ENCODE measurements at places on chromosomes 1 and 21.

DNA sequence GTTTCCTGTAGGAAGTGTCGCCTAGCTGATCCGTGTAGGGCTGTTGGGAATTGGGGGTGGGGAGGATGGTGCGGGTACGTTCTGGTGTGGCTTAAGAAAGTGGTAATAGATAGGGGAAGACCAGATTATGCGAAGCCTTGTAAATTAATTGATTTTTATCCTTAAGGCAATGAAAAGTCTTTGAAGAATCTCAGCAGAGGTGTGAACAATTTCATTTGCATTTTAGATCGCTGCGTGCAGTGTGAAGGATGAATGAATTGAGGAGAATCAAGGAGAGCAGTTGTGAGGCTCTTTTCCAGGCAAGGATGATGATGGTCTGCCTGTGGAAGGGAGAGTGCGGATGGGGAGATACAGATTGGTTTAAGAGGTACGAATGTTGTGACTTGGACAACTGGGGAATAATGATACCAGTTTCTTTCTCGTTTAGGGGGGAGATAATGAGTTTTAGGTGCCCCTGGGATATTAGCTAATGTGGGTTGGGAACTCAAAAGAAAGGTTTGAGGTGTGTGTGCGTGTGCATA is 813 bp upstream of the DEDD start:
- DNase-seq: peak; percentile 73

- no peak for DNase-seq
These were observed 11.8 kb downstream of the IER5 start for GRCh38 chr1:181100015-181100905.

DNA sequence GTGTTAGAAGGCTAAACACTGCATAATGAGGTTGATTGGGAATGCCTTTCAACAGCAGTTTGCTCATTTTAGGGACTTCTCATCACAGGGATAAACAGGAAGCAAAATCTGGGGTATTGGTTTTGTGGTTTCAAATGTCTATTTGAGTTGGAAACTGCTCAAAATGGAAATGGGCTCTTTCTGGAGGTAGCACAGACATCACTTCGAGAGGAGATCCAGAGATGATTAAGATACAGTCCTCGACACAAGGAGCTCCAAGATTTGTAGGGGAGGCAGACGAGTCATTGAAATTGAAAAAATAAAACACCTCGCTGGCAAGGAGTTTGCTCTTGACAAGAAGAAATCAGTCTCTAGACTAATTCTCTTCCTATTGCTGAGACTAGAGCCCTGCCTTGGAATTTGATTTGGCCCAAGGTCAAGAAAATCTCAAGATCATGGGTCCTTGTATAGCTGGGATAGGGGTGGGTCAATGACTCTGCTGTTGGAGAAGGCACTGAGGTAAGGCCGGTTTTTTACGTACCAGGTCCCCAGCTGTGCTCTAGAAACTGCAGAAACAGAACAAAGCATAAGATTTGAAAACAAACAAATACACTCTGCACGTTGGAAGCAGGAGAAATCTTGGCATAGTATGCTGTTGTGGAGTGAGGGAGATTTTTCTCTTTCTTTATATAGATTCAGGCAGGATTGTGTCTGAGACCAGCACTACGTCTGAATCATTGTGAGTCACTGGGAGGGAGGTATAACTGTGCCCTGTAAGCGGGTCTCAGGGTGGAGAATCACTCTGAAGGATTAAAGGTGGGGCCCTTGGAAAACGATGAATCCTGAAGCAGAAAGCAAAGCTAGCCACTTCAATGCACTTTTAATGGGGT is 17.7 kb upstream of the KLHDC8A start:
- no peak for DNase-seq

DNA sequence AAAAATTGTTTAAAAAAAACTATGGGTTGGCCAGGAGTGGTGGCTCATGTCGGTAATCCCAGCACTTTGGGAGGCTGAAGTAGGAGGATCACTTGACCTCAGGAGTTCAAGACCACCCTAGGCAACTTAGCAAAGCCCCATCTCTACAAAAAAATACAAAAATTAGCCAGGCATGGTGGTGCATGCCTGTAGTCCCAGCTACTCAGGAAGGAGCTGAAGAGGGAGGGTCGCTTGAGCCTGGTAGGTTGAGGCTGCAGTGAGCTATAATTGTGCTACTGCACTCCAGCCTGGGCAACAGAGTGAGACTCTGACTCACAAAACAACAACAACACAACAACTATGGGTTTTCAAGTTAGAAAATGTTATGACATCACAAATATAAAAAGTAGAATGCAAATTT is 16.4 kb downstream of the SLAMF7 start:
- DNase-seq: no peak

- no peak for DNase-seq
These were observed 19.1 kb upstream of the PDE4B start for GRCh38 chr1:65773391-65774123.

DNA sequence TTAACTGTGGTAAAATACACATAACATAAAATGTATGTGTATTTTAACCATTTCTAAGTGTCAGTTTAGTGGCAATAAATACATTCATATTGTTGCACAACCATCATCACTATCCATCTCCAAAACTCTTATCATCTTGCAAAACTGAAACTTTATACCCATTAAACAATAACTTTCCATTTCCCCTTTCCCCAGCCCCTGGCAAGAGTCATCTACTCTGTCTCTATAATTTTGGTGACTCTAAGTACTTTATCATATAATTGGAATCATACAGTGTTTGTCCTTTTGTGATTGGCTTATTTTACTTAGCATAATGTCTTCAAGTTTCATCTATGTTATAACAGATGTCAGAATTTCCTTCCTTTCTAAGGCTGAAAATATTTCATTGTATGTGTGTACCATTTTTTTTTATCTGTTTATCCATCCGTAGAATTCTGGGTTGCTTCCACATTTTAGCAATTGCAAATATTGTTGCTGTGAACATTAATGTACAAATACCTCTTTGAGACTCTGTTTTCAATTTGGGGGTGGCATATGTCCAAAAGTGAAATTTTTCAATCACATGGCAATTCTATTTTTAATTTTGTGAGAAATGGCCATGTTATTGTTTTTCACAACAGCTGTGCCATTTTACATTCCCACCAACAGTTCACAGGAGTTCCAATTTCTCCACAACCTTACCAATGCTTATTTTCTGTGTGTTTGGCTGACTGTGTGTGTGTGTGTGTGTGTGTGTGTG is 153.9 kb upstream of the GORAB start:
- DNase-seq: no peak

DNA sequence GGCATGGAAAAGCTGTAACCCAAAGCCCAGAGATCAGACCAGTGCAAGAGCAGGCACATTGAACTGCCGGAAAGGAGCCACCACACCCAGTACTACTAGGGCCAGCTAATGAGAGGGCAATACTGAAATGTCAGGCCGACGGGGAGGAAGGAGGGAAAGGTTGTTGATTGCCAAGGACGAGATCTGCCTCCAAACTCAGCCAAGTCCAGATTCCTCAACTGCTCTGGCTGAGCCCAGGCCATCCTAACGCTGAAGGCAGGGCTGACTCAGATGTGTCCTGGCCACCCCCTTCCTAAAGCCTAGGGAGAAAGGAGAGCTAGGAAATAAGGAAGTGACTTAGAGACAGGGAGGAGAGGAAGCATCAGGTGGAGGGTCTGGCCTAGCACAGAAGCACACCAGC is 42.1 kb upstream of the IPO9 start:
- no peak for DNase-seq

GRCh38 chr1:92989253-92989652 is 28.0 kb upstream of the DIPK1A start:
- no peak for DNase-seq

GRCh38 chr1:236888903-236889302 is 93.8 kb downstream of the MTR start:
- DNase-seq: no peak

DNA sequence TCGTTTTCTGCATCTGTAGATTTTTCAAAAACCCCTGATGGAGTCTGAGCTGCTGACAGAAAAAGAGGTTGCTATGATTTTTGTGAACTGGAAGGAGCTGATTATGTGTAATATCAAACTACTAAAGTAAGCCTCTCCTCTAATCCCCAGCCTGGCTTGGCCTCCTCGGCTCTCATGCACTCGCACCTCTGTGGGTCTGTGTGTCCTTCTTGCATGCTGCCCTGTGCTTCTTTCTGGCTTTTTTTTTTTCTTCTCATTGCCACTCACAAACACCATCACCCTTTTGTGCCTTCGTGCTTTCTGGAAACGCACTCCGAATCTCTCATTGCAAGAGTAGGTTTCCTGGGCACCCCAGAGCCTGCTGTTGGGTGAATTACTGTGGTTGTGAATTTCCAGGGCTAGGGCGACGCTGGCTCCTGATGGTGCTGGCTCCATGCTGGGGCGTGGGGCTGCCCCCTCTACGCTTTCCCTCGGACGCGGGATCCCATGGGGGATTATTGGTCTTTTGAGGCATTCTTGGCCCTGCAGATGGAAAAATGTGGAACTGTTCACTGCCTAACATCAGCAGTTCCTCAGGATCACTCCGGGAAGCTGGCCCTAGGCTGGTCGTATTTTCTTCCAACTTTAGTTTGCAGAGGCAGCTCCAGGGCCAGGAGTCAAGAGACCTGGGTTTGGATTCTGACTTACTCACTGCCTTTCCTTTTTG is 56.8 kb downstream of the ATP5PO start:
- no peak for DNase-seq

- no peak for DNase-seq
These were observed 11.7 kb downstream of the CNIH4 start for GRCh38 chr1:224368409-224368808.

GRCh38 chr21:16454399-16454798 is 724.6 kb downstream of the USP25 start:
- DNase-seq: peak; percentile 81

GRCh38 chr1:20587661-20588053 is 1.2 kb upstream of the CDA start:
- no peak for DNase-seq

DNA sequence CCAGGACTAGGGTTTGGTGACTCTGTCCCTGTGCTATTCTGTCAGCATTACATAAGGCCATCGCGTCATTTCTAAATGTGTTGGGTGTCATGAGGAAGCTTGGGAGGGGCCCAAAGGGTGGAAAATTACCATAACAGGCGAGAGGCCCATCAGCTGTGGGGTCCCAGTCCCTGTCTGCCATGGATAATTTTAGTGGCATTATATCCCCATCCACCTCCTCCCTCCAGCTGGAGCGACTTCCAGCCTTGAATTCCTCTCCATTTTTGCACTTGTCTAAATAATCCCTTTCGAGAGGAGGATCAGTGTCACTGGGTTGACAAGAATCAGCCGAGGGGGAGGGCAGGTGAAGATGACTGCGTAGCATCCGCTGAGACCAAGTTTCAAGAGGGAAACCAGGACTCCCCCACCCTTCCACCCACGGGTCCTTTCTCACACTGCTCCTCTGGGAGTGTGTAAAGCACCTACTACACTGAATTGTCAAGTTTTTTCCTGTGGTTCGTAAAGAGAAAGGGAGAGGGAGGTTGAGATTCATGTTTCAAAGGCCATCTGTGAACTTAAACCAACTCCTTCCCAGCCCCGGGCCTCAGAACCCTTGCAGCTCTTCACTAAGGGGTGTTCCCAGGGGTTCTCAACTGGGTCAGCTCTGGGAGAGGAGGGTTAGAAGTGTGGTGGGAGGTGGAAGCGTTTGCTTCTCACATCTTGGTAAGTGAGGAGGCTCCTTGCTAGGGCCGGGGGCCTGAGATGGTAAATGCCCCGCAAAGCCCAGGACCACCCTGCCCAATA is 29.2 kb downstream of the VASH2 start:
- no peak for DNase-seq

GRCh38 chr1:240927821-240928220 is 315.9 kb upstream of the GREM2 start:
- DNase-seq: no peak

GRCh38 chr1:107782217-107782845 is 182.6 kb downstream of the VAV3 start:
- peak; percentile 29 for DNase-seq

DNA sequence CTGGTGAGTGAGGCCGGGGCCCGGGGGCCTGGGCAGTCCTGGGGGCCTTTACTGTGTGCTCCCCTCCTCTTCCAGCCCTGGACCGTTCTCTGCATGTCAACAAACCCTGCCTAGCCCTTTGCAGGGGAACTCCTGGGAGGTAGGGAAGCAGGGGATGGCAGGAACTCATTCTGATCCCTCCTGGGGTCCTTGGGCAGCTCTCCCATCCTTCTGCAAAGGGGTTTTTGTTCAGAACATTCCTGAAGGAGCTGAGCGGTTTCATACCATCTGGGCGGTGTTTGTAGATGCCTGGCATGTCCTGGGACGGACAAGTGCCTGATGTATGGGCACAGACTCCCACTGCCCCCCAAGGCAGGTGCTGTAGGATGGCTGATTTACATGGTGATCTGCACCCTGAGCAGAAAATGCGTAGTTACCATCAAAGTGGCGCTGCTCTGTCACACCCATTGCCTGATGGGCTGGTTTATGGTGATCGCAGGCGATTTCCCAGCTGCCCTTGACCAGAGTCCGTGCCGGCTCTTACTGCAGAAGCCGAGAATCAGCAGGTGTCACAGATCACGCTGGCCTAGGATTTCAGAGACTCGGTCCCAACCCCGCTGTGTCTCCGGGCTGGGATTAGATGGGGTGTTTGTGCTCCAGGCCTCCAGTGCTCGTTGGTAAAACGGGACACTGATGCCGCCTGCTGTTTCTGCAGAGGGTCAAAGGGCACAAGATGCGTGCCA is 71.6 kb upstream of the TRAPPC10 start:
- DNase-seq: no peak

- no peak for DNase-seq
These were observed 23.5 kb downstream of the LAMB3 start for GRCh38 chr1:209628618-209629299.

GRCh38 chr1:6111571-6111970 is 65.9 kb downstream of the KCNAB2 start:
- no peak for DNase-seq

- no peak for DNase-seq
These were observed 27.9 kb downstream of the TNFRSF1B start for GRCh38 chr1:12194666-12195216.

GRCh38 chr1:27563341-27563590 is 40.7 kb downstream of the AHDC1 start:
- DNase-seq: no peak

GRCh38 chr21:33089395-33090119 is 19.6 kb downstream of the OLIG1 start:
- DNase-seq: no peak

GRCh38 chr1:112694363-112694929 is 12.5 kb downstream of the RHOC start:
- no peak for DNase-seq

DNA sequence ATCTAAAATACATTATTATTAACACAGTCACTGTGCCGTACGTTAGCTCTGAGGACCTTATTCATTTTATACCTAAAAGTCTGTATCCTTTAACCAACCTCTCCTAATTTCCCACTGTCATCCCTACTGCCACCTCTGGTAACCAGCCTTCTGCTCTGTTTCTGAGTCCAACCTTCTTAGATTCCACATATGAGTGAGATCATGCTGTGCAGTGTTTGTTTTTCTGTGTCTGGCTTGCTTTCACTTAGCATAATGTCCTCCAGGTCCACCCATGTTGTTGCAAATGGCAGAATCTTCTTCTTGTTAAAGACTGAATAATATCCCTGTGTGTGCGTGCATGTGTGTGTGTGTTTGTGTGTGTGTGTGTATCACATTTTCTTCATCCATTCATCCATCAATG is 64.2 kb downstream of the ETS2 start:
- DNase-seq: peak; percentile 72

GRCh38 chr1:210866532-210866931 is 267.4 kb downstream of the KCNH1 start:
- DNase-seq: no peak

GRCh38 chr1:191255354-191256054 is 777.8 kb upstream of the BRINP3 start:
- DNase-seq: no peak
